ENCODE measurements at places on chromosomes 12 and 14.
A peak's percentile ranks its signal among the peaks of the same experiment; 100 is the strongest.

- no peak for DNase-seq
Observed at GRCh38 chr12:48671231-48671856, 10.7 kb downstream of the KANSL2 start.

GRCh38 chr12:73106296-73106695, 834.1 kb downstream of the TRHDE start:
- no peak for DNase-seq

DNA sequence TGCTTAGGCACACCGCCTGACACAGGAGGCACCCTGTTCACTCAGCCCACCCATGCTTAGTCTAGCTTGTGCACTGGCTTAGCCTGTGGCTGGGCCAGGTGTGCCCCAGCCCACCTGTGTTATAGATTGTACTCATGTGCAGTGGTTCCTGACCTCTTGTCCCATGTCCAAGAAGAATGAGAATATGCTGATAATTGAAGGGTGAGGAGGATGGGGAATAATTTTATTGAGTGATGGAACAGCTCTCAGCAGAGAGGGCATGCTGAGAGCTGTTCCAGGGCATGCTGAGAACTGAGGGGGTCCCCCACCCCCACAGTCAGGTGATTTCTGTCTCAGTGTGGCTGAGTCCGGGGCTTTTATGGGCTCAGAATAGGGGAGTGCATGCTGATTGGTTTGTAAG, 395.9 kb downstream of the FUT8 start:
- DNase-seq, result peak; percentile 17

DNA sequence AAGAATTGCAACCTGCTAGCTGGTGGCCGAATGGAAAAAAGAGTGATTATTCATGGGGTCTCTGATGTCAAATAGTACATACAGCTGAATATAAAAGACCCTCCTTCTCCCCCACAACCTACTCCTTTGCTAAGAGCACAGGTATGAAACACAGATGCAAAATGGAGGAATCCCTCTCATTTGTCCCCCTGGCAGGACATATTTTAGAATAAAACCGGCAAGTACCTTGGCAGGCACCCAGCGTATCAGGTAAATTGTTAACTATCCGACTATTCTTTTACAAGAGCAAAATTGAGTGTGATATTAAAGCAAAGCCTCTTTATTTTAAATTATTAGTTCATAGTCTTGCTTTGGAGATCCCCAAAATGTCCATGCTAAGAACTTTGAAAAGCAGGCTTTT, 73.7 kb upstream of the USP44 start:
- no peak for DNase-seq

GRCh38 chr14:69066396-69067171, 86.3 kb downstream of the DCAF5 start:
- DNase-seq, result no peak

DNA sequence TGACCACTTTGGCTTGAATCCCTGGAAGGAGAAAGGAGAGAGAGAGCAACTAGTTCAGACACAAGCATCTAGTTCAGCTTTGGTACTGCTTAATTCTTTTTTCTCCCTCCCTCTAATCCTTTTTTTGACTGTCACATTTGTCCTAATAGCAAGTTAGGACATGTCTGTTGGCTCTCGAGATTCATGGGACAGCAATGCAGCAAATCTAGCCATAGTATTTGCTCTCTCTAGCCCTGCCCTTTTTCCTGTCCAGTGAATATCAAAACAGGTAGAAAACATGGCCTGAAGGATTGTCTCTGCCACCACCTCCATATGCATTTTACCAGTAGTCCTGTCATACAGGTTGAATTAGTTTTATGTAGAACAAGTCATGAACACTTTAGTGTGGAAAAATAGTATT, 116.4 kb downstream of the PTPRB start:
- DNase-seq, result no peak

DNA sequence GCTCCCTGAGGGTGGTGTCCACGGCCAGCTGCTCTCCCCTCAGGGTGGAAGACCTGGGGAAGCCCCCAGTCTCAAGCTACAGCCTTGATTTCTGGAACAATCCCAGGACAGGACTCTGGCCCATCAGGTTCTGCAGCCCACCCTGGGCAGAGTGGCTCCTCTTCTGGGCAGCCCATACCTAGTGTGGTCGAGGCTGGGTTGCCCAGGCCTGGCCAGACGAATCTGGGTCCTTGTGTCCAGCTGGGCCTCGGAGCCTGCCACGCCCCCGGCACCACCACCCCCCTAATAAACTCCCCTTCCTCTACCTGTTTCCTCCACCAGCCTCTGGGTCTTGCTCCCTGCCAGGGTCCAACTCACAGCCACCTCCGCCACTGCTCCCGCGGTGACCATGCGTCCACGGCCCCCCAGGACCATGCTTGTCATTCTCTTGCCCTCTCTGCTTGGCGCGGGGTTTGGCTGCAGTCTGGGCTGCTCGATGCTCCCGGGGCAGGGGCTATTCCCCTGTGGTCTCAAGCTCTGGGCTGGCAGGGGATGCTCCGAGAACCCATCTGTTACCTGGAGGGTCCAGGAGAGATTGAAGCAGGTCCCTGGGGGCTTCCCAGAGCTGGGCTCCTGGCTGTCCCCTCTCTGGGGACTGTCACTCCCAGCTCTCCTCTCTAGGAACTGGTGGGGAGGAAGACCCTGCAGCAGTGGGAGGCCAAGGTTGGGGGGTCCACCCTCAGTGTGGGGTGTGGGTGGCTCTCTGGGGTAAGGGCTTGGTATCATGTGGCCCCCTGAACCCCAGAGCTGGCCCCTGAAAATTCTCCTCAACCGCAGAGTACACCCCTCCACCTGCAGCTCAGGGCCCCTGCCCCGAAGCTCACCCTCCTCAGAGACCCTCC, 8.7 kb upstream of the GPR132 start:
- DNase-seq, result no peak

GRCh38 chr14:99420711-99421110, 59.9 kb downstream of the SETD3 start:
- DNase-seq, result no peak
